Neural crest cell (in vitro differentiated cells): ENCODE measurements at places on chromosomes 2 and 18. TPM values are rescaled to one million over a fixed set of nuclear protein-coding genes. Genes with fewer than 3 reads are reported as not detected.

FABP1 gene
- not detected in 2 replicates for total RNA-seq

IKZF2 gene
- total RNA-seq = 7.3 and 7.6 TPM in 2 replicates

RAB6D gene
- total RNA-seq = 0.42 and 0.52 TPM in 2 replicates

PIAS2 gene
- 38.2 and 42.2 TPM in 2 replicates for total RNA-seq

LOXL3 gene
- 28.3 and 30.2 TPM in 2 replicates for total RNA-seq

ITGB1BP1 gene
- 59.3 and 61.2 TPM in 2 replicates for total RNA-seq

CYP27A1 gene
- total RNA-seq = 3.2 and 4.8 TPM in 2 replicates

TSGA10 gene
- 5.8 and 7.9 TPM in 2 replicates for total RNA-seq
